ENCODE measurements at places on chromosomes 12 and 14.

DNA sequence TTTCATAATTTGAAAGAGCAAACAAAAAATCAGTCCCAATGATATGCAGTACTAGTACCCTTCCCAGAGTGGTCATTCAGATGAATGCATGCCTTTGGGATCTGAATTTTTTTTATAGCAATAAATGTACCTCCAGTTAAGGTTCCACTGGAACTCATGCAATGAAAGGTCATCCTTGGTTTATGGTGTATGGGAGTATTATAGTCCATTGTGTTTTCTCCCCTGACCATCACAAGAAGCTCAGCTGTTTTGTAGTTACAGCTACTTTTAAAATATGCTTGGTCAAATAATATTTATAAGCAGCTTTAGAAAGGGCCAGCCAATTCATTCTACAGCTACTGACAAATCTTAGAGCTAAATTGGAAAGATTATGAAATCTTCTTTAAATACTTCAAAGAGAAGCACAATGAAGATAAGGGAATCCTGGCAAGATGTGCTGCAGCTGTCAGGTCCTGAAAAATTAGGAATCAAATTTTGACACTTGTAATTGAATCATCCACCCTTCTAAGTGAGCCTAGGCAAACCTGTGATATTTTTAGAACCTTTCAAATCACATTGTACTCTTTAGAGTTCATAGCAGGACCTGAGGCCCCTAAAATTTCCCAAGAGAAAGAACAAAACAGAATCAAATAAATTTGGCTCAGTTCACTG, 46.5 kb downstream of the IFT81 start:
- DNase-seq, result no peak

GRCh38 chr12:61956545-61956944, 303.7 kb upstream of the USP15 start:
- no peak for DNase-seq

DNA sequence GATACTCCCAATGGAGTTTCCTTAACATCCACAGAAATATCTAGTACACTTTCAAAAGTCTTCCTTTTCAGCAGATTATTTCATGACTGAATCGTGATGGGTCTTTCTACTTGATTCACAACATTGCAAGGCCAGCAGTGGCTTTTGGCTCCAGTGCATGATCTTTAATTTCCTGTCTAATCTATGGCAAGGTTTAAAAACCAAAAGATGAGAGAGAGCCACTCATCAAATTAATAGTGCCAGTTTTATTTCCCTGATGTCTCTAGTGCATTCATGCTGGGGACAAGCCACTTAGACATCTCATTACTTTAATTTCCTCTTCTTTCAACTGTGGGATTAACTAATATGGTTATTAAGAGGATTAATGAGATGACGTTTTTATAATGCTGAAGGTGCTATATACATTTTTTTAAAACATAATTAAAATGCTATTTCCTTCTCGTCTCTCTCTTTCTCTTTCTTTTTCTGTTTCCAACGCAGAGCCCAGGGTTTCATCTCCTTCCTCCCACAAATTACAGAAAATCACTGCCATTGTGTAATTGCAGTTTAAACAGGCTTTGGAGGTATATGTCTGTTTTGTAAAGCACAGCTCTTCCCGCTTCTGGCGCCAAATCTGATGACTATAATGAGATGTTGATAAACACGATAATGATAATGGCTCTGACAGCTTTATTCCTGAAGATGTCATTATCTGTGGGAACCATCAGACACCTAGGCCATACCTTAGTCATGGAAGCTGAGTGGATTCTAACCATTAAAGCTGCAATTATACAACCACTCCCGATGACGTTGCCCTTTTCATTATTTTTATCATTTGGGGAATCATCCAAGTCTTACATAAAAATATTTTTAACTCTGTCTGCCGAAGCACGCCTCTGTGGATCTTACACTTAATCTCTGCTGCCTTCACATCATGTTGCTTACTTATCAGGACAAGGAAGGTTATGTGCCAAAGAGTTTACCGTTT, 103.1 kb upstream of the PPM1H start:
- no peak for DNase-seq

- DNase-seq, result no peak
Observed at GRCh38 chr12:123092866-123093265, 58.0 kb downstream of the PITPNM2 start.

GRCh38 chr14:94885481-94886155, 115.7 kb upstream of the GSC start:
- no peak for DNase-seq
